ENCODE measurements at places on chromosomes 7 and 10. TPM values are rescaled to one million over a fixed set of nuclear protein-coding genes. Genes with fewer than 3 reads are reported as not detected.

DNA sequence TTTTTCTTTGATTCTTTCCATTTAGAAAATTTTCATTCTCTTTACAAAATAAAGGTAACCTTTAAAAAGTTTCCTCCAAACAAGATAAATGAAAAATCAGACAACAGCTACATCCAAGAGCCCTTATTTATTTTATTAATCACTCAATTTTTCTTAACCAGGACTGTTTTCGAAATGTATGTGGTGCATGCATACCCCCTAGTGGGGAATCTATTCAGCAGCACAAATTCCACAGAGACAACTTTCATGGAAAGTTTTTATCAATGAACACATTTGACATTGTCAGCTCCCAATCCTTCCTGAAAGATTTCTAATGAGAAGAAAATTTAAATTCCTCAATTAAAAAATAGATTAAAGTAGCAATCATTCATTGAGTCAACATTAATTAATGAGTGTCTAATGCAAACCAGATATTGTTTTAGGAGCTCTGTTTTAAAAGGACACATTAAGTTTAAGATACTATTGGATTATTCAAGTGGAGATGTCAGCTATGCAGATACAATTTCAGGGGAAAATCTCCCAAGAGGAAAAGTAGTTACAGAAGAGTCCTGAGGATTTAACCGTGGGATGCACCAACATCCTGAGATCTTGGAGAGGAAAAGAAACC is 5.2 kb upstream of the HTR7 start:
- DNase-seq = peak; percentile 46

NPVF gene
- total RNA-seq = not detected

DNA sequence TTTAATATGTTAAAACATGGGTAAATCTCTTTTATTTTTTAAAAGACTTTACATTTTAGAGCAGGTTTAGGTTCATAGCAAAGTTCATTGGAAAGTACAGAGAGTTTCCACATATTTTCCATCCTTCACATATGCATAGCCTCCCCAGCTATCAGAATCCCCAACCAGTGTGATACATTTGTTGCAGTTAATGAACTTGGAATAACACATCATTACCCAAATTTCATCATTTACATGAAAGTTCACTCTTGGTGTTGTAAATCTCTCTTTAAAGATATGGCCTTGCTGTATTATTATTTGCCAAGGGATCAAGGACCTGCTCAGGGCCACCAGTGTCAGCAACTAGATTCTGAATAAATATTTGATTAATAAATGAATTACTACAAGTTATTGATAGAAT is 263.4 kb downstream of the CDK14 start:
- DNase-seq = no peak

DNA sequence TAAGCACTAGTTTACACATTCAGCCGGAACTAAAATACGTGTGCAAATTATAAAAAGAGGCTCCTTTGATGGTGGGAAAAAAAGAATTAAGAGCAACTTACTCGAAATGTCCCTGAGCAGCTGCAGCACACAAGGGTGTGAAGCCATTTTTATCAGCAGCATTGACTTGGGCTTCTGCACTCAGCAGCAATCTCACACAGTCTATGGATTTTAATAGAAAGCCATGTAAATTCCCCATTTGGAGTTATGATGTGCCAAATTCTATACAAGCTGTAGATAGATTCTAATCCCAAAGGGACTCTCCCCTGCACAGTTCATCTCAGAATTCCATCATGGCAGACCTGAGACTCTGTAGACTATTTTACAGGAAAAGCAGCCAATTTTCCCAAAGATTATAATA is 90.5 kb downstream of the CTTNBP2 start:
- no peak for DNase-seq

GRCh38 chr7:99362801-99363200 is 11.7 kb upstream of the ARPC1B start:
- DNase-seq = peak; percentile 92

CXCL12 gene
- total RNA-seq = 109 TPM

GRCh38 chr10:2392145-2392812 is 655.0 kb upstream of the ADARB2 start:
- DNase-seq = no peak

PPP1R3A gene
- not detected for total RNA-seq

Measured in HFFc6 (cell line).